Activated CD8-positive, alpha-beta memory T cell treated with anti-CD3 and anti-CD28 coated beads, Interleukin-2, amount 50 U/mL, for 48 hours (primary cell): ENCODE measurements at places on chromosomes 6 and 20.

GRCh38 chr6:39792540-39793450 lies 619 bp downstream of the DAAM2 start:
- DNase-seq, result no peak

- DNase-seq, result no peak
Measured at GRCh38 chr20:25248786-25249172, 894 bp downstream of the PYGB start.

- peak; percentile 71 for DNase-seq
Measured at GRCh38 chr6:143449714-143450452, 612 bp downstream of the ADAT2 start.

DNA sequence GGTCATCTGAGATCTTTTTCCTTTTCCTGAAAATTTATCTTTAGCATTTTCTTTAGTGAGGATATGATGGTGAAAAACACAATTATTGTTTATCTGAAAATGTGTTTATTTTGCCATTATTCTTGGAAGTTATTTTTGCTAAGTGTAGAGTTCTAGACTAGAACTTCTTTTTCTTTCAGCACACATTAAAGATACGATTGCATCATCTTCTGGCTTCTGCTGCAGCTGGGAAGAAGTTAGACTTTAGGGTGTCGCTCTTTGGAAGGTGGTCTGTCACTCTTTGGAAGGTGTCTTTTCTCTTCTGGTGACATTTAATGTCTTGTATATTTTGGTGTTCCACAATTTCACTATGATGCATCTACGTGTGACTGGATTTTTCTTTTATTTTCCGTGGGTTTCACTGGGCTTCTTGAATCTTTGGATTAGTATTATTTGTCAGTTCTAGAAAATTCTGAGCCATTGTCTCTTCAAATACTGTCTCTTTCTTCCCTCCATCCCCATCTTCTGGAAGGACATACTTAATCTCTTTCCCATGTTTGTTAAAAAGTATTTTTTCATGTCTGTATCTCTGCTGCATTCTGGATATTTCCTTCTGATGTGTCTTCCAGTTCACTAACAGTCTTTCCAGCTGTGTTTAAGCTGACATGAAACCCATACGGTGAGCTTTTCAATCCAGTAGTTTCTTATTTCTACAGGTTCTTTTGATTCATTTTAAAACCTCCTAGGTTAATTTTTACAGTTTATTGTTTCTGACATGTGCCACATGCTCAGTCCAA lies 81.0 kb downstream of the AGPAT4 start:
- no peak for DNase-seq

DNA sequence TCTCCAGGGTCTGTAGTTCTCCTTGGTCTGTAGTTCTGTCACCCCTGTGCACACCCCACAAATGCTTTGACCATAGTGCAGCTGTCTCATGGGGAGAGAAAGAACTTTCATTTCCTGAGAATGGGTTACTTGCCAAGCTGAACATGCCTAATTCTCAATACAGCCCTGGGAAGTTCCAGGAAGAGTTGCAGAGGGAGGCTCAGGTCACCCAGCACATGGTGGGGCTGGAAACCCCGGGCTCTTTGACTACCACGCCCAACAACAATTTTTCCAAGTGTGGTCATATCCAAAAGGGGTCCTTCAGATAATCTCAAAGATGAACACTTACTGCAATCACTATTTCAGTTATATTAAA lies 2.2 kb upstream of the PTPRA start:
- DNase-seq, result no peak

DNA sequence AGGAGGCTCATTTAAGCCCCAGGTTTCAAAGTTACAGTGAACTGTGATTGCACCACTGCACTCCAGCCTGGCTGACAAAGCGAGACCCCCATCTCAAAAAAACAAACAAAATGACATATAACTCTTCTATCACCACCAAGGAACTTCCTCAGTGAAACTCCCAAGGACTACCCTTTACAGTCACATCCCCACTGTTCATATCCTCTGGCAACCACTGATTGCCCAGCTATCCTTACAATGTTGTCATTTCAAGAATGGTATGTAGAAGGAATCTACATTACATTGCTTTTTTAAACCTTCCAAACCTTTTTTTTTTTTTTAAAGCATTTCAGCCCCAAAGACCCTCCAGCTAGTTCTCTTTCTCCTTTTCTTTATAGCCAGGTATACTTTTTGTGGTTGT lies 123.1 kb upstream of the CARMIL1 start:
- DNase-seq, result no peak

- peak; percentile 81 for DNase-seq
Measured at GRCh38 chr6:34246563-34247391, 2.0 kb downstream of the SMIM29 start.

- no peak for DNase-seq
Measured at GRCh38 chr6:29559524-29560287, at the start of gene UBD. Gene UBD (minus strand): TSS chr6:29559732. CDS start chr6:29559701, 31 bp downstream.

- DNase-seq, result no peak
Measured at GRCh38 chr6:167481307-167481926, 156.5 kb downstream of the TTLL2 start.

DNA sequence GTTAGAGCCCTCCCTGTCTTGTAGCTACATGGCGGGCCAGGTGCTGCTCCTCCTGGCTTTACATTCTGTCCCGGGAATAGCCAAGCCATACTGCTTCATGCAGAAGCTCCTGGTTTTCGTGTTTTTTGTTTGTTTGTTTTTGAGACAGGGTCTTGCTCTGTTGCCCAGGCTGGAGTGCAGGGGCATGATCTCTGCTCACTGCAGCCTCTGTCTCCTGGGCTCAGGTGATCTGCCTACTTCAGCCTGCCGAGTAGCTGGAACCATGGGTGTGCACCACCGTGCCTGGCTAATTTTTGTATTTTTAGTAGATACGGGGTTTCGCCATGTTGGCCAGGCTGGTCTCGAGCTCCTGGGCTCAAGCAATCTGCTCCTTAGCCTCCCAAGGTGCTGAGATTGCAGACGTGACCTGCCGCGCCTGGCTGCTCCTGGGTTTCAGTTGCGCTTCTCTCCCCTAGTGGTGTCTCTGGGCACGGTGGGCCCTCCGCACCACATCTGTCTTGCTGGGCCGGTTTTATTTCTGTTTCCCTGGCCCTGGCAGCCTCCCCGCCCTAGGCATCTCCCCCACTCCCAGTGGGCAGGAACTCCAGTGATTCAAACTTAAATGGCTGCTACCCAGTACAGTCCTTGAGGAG lies 12.9 kb downstream of the CDYL start:
- no peak for DNase-seq

GRCh38 chr6:43833223-43833995 lies 63.4 kb downstream of the VEGFA start:
- DNase-seq, result no peak

GRCh38 chr6:167995731-167996151 lies 1.7 kb upstream of the KIF25 start:
- no peak for DNase-seq

DNA sequence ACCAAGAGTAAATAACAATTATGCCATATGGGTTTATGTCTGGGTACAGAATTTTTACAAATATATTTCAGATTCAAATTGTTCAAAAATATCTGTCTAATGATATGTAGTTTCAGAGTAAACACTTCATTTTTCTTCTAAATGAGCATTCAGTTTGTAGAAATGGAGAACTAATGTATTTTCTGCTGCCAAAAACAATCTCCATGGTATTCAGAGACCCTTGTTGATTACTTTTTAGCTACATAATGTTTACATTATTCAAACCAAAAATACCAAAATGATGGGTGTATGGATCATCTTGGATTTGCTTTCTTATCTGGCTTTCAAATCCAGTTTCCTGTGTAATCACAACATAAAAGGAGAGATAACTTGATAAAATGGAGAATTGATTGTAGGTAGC lies 576.0 kb upstream of the CDH4 start:
- DNase-seq, result no peak

- DNase-seq, result no peak
Measured at GRCh38 chr6:89311530-89311852, 3.6 kb downstream of the GABRR2 start.

- DNase-seq, result no peak
Measured at GRCh38 chr6:12324099-12324498, 33.9 kb downstream of the EDN1 start.

GRCh38 chr6:170269846-170270541 lies 20.9 kb downstream of the DLL1 start:
- DNase-seq, result no peak

GRCh38 chr6:133502441-133503335 lies 261.5 kb downstream of the EYA4 start:
- no peak for DNase-seq

DNA sequence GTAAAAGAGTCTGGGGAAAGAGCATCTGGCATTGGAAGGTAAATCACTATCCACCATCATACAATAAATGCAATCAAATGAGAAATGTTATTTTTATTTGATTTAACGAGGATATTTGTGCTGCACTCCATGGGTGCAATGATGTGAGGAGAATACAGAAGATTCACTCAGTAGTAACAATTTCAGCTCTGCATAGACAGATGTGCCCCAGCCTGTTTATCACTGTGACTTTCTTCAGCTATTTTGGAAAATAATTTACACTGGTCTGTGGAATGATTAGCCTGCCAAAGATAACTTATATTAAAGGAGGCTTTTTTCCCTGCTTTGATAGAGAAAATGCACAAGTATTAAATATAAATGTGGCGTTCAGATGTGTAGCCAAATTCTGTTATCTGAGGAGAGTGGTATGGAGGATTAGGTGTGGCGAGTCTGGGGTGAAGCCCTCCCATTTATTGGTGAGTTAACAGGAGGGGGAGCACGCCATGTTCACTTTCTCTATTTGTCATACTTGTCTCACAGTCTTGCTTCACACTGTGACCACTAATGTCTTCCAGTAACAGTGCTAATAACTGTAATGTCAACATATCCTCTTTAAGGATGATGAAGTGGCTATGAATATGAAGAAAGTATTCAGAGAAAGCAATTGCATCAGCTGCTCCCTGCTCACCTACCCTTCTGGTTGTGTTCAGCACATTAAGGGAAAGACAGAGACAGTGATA lies 645.6 kb downstream of the MMUT start:
- no peak for DNase-seq

GRCh38 chr6:145731447-145731846 lies 3.9 kb downstream of the EPM2A start:
- DNase-seq, result no peak

- DNase-seq, result no peak
Measured at GRCh38 chr20:49400904-49401303, 81.6 kb downstream of the KCNB1 start.

DNA sequence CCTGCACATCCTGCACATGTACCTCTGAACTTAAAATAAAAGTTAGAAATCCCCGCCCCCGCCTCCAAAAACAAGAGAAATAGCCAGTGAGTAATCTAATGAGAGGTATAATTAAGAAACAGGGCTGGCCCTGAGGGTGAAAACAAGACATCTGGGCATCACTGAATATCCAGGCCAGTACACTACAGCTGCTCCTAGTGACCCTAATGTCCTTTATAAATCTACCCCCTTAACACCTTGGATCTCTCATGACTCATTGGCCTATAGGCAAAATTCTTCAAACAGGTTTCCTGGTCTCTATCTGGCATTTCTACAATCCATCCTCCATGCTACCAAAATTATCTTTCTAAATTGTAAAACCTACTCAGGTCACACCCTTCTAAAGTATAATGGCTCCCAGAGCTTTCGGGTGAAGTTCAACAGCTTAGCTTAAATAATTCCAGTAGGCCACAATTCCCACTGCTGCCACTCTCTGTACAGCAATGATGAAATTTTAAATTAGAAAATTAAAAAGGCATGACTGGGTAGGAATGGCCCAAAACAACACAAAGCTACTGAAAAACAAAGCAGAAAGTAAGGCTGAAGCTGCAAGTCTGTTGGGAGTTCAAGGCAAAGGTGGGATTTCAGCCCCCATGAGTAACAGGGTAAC lies 260.9 kb downstream of the GMDS start:
- no peak for DNase-seq

DNA sequence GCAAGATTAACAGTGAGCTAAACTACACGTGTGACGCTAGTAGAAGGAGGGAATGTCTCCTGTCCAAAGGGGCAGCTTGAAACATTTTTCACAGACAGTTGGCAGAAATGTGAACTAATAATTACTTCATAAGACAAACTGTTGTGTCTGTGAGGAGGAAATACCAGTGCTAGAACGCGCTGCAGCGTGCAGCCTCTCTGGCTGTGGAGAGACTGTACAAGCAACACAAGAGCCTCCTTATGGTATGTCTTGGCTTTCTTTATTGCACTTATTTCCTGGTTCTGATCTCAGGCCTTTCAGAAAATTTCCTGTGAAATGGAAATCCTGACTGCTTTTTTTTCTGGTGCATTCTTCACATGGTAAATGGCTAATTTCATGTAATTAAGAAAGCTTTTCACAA lies 25.3 kb upstream of the TIAM2 start:
- no peak for DNase-seq

DNA sequence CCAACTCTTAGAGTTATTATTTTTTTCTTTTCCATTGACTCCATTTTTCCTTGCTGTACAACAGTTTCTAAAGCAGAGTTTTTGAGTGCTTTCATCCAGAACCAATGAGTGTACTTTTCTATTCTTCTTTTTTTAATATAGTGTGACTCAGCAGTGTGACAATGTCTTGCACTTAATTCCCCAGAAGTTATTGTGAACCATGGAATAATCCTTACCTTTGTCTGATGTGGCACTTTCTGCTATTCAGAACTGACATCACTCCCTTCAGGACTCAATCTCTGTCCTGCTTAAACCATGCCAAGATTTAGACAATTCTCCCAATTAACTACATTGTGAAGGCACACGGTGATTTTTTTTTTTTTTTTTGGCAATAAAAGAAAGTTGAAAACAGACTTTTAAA lies 41.5 kb downstream of the GRIK2 start:
- DNase-seq, result no peak

DNA sequence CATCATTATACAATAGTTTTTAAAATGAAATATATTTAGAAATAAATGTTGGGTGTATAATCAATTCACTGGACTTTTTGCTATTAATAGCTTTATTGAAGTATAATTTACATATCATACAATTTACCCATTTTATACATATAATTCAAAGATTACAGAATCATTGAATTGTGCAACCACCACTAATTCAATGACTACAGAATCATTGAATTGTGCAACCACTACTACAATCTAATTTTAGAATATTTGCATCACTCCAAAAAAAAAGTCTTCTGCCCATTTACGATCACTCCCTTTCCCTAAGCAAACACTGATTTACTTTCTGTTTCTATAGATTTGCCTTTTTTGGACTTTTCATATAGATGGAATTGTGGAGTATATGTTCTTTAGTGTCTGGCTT lies 35.1 kb upstream of the RIMS1 start:
- DNase-seq, result no peak

DNA sequence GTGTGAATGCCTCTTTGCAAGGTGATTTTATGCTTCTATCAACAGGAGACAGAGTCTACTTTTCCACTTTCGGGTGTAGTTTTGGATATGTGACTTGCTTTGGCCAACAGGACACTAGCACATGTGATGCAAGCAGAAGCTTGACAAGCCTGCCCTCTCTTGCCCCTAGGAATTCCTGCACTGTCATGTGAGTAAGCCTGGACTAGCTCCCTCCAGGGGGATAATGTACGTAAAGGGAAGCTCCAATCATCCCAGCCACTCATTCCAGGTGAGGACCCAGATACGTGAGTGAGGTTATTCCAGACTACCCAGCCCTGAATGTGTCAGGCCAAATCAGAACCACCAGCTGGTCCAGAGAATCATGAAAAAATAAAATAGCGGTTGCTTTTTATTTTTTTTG lies 33.3 kb downstream of the BEND3 start:
- DNase-seq, result no peak
